ENCODE measurements at places on chromosomes 4 and X. TPM values are rescaled to one million over a fixed set of nuclear protein-coding genes. Genes with fewer than 3 reads are reported as not detected.

Gene RTL9
- total RNA-seq: 0.11 TPM

GRCh38 chr4:148071009-148071408, 339.1 kb downstream of the ARHGAP10 start:
- peaks cover 34% of the 10 kb centered on the region for H3K36me3 ChIP-seq
- no peak overlapping the region for H3K27ac ChIP-seq

GRCh38 chr4:170134821-170135220, 45.1 kb upstream of the AADAT start:
- H3K27me3 ChIP-seq: no peaks in the 10 kb centered on the region
- no peak for DNase-seq
- H3K4me1 ChIP-seq: no peaks in the 10 kb centered on the region

DNA sequence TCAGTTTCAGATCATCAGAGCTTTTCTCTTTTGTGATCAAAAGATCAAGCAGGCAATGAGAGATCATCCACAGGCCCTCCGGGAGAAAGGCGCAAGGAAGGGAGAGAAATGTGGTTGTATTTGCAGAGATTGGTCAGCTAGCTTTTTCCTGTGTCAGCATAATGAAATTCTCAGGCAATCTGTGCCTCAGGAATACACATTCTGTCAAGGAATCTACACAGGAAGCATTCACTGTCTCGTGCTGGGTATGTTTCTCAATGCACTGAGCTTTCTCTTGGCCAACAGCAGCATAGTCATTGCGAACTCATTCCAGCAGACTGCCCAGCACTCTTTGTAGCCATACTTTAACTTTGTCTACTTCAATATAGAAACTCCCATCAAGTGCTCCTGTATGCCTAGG, 413.7 kb downstream of the PPP3CA start:
- H3K27ac ChIP-seq: no peak overlapping the region
- DNase-seq: peak; percentile 7
- no peak overlapping the region for H3K4me3 ChIP-seq
- no peaks in the 10 kb centered on the region for H3K36me3 ChIP-seq

DNA sequence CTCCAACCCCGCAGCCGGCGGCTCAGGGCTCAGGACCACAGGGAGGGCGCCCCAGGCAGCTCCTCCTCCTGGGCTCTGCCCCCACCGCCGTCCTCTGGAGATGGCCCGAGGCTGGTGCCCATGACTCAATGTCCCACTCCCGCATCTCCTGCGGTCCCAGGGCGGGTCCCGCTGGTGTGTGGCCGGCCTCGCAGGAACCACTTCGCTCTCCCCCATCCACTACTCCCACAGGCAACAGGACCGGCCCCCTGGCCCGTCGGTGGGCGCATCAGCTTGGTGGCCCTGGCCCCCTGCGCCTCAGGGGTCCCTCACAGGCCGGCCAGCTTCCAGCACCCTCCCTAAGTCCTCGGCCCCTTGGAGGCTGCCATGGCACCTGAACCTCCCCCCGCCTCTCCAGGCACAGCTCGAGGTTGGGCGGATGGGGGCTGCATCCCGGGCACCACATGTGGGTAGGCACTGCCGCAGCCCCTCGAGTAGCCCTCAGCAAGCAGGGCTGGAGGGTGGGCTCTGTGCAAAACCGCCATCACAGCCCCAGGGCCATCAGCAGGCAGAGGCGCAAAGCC, 22.8 kb upstream of the SPON2 start:
- no peak overlapping the region for H3K27ac ChIP-seq
- peaks cover 26% of the 10 kb centered on the region for H3K4me1 ChIP-seq
- no peak for DNase-seq
- H3K36me3 ChIP-seq: no peaks in the 10 kb centered on the region
- no peak overlapping the region for H3K4me3 ChIP-seq
